ENCODE measurements at places on chromosomes 7 and 10.

DNA sequence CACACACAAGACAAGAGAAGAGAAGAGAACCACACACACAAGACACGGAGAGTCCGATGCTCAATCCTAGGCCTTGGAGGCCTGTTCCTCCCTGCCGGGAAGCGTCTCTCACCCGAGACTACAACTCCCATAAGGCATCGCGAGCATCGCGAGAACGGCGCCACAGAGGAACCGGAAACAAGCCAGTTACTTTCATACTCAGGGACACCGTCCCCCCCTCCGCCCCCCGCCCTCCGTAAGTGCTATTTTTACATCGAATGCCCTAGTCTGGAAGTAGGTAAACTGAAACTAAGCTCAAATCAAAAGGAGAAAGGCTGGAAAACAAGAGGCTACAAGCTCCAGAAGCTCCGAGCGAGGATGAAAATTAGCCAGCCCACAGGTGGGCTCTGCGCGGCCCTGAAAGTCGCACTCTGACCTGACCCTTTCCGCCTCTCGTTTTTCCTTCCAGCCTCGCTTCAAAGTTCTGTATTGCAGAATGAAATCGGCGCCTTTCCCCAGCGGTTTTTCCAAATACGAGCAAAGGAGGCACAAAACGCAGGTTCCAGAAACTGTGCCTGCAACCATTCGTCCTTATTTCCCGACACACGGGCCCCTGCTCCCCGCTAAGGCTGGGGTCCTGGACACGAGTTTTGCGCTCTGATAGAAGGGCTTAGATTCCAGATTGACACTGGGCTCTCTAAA is 11.5 kb upstream of the DNAJC12 start:
- no peak for DNase-seq

DNA sequence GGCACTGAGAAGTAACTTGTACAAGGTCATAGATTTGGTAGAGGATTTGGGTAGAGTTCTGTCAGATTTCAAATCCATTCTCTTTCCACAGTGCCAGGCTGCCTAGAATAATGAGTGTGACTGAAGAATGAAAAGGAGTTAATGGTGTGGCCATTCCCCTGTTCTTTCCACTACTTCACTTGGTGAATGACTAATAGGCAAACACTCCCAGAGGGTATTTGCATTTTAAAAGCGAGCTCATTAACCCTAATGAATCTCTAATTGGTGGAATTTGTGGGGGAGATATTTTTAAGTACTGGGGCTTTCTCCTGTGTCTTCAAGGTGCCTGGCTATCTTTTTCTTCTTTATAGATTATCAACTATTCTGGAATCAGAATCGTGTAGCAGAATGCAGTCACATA is 74.8 kb upstream of the RPA3 start:
- DNase-seq = no peak

DNA sequence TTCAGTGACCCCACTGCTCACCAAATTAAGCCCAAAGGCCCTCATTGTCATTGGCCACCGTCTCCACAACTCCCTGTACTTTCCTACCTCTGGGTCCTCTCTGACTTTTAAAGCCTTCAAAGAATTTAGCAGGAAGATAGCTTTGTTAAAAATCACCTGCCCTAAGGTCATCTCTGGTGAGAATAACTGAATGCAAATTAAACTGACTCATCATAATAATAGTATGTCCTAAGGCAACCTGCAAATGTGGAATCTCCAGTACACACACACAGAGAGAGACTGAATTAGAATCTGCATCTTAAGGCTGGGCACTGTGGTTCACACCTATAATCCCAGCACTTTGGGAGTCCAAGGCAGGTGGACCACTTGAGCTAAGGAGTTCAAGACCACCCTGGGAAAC is 24.1 kb downstream of the OAT start:
- DNase-seq = no peak

GRCh38 chr7:135716677-135717238 is 11.2 kb downstream of the SLC13A4 start:
- DNase-seq = no peak

DNA sequence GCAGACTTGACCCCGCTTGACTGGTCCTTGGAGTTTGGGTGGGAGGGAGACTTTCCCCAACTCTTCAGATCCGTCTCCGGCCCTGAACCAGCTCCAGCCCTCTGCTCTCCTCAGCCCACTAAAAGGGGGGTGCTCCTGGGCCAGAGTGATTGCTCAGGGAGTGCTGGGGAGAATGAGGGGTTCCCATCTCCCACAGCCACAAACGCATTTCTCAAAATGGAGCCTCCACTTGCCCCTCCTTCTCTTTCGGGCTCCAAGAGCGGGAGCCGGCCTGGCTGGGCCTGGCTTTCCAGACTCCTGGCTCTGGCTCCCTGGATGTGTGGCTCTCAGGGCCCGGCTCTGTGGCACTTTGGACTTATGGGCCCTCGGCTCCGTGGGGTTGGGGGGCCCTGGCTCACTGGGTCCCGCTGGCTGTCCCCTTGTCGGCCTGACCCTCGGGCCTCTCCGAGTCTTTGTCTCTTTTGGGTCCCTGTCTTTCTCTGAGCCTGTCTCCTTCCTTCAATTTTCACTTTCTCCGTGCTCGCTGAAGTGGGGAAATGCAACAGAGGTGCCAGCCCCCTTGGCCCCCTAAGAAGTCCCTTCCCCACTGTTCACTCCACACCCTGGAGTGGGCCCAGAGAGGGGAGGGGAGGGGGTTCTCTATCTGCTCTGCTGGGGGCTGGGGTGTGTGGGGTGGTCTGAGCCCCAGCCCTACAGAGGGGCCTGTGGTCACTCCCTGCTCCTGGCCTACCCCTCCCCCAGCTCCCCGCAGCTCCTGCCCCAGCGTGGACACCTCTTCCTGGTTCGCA is 713 bp downstream of the LZTS2 start:
- no peak for DNase-seq

- no peak for DNase-seq
Observed at GRCh38 chr10:127458829-127459228, 90.3 kb upstream of the NPS start.

- DNase-seq = no peak
Observed at GRCh38 chr10:126902157-126902556, 3.1 kb upstream of the DOCK1 start.

DNA sequence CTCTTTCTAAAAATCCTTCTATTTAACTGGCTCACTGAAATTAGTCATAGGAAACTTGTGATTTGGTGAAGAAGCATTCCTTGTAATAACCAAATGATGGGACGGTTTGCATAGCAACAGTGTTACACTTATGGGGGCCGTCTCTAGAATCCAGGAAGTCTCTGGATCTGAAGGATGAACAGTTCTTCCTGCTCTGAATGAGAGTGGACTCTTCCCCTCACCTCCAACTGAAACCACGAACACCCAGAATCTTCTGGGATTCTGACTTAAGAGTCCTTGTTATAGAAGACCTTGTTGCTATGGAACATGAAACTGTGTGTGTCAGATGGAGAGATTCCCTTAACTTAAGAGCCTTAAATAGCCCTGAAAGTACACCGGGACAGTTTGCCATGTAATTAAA is 23.2 kb downstream of the NOLC1 start:
- no peak for DNase-seq

DNA sequence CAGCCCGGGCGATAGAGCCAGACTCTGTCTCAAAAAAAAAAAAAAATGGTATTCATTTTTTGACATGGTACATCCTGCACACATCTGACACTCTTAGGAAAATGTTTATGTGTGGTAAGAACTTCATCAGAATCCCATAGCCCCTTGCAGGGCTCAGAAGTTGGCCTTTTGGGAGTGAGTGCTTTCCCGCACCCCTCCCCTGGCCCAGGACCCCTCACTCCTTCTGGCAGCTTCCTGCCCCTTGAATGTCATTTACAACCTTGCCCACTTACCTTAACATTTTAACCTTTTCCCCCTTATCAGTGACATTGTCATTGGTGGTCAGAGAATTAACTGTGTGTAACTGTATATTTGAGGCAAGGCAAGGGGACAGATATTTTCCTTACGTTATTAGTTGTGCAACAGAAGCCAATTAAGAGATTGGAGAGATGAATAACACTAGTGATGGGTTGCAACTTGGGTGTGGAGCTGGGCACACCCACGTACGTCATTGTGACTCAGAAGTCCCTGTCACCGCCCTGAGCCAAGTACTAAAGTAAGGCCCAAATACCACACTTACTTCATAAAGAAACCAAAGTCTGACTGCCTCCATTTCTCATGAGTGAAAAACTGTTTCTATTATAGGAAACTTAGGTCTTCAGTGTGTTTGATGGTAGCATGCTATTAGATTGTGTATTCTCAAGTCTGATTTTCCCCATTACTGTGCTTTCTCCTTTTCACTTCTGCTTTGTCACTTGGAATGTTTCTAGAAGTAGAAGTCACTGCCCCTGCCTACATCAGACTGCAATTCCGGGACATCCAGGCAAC is 31.6 kb downstream of the OGDH start:
- DNase-seq = no peak

- DNase-seq = no peak
Observed at GRCh38 chr10:112201334-112201733, 17.8 kb upstream of the GPAM start.

GRCh38 chr10:99667108-99667751 is 7.9 kb downstream of the ENTPD7 start:
- DNase-seq = no peak

GRCh38 chr7:50310361-50310760 is 5.8 kb downstream of the IKZF1 start:
- DNase-seq = no peak

DNA sequence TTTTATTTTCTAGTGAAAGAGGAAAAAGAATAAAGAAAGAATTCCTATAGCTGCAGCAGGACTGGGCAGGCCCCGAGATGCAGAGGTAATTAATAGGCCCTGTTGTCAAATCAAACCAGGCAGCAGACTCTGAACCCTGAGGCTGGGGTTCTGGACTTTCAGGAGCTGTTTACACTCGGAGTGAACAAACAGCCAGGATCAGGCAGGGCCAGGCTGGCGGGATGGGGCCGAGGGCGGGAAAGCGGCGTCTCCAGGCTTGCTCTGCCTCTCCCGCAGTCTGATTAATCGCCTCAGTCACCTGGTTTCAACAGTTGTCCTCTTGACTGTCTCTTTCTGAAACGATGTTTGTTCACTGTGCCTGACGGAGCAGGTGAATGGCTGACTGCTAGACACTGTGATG is 675.4 kb upstream of the FOXK1 start:
- DNase-seq = no peak

DNA sequence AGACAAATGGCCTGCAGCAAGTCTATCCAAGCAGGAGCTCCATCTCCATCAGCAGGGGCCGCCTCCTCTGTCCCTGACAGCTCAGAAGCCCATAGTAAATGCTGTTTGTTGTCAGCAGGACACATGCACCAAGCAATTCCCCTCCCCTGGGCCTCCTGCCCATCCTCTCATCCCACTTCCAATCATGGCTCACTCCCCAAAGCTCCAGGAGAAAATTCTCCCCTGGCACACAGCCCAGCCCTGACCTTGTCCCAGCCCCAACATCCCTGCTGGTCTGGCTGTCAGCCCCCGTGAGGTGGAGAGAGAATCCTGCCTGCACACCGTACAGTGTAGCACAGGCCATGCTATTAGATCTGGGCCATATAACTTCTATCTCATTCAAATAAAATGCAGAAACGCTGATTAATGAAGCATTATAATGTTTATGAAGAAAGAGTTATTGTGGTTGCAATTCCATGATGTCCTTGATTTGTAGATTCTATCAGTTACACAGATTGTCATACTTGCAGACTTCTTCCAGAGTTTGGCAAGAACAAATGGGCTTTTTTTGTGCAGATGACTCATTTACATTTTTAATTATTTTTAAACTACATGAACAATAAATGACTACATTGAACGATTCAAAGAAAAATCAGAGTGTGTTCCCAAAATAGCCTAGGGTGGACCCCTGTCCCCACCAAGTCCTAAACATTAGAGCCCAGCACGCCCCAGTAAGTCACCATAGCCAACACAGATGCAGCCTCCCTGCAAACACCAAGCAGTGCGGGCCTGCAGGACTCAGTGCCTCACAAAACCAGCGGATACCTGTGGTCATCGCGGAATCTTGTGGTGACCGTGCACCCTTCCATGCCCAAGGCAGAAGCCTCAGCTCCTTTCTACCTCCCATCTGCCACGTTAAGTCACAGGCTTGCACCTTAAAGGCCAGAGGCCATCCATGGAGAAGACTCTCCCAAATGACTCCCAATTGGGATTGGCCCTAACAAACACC is 70.1 kb downstream of the COBL start:
- no peak for DNase-seq

DNA sequence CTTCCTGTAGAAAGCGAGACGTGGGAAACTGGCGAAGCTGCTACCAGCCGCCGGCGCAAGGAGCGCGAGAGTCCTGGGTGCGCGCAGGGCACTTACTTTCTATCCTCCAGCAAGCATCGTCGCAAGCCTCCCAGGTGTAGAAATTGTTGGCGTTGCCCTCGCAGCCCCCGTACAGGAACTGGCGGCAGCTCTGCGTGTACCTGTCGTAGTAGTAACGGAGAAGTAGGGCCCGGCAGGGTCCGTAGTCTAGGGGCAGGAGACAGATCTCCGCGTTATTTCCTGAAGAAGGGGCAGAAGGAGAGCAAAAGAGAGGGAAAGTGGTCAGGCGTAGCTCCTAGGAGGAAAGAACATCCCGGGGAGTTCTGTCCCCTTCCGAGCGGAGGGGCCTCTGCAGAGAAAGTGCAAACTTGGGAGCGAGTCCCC is 501 bp downstream of the TFPI2 start:
- no peak for DNase-seq

GRCh38 chr7:81499262-81500116 is 270.4 kb downstream of the HGF start:
- no peak for DNase-seq

GRCh38 chr7:134699021-134699818 is 52.6 kb downstream of the BPGM start:
- DNase-seq = no peak

- DNase-seq = no peak
Observed at GRCh38 chr10:31612082-31612481, 293.1 kb downstream of the ZEB1 start.

- DNase-seq = no peak
Observed at GRCh38 chr7:47314728-47315607, 266.9 kb downstream of the TNS3 start.

GRCh38 chr7:148044173-148044572 is 546.4 kb upstream of the C7orf33 start:
- DNase-seq = no peak

GRCh38 chr7:144991041-144991440 is 155.2 kb upstream of the TPK1 start:
- no peak for DNase-seq

DNA sequence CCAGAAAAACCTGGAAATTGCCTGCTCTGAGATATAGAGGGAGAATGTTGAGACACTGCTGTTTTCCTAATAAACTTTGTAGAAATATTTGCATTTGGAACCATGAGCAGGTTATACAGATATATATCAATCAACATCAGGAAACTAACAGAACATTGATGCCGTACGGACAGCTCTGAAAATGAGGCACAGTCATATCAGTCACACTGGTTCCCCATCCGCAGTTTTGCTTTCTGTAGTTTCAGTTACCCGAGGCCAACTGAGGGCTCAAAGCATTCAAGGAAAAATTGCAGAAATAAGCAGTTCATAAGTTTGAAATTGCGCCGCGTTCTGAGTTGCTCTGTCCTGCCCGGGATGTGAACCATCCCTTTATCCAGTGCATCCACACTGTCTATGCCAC is 137.9 kb downstream of the KLF6 start:
- no peak for DNase-seq

GRCh38 chr10:113104047-113104446 is 154.0 kb downstream of the TCF7L2 start:
- DNase-seq = no peak

GRCh38 chr10:86327954-86328725 is 38.5 kb downstream of the GRID1 start:
- no peak for DNase-seq

- DNase-seq = no peak
Observed at GRCh38 chr7:82156168-82156567, 287.4 kb downstream of the CACNA2D1 start.

Data from cortex of kidney (tissue), 1 donor.